ENCODE measurements at places on chromosomes 3 and 15.
A peak's percentile ranks its signal among the peaks of the same experiment; 100 is the strongest.

GRCh38 chr15:87669846-87670245 lies 586.7 kb downstream of the NTRK3 start:
- H3K4me3 ChIP-seq, result peak overlapping the region; percentile 46
- no peaks in the 10 kb centered on the region for H3K27me3 ChIP-seq
- no peak for DNase-seq
- peaks cover 14% of the 10 kb centered on the region for H3K4me1 ChIP-seq
- H3K27ac ChIP-seq, result peak overlapping the region; percentile 49
- no peaks in the 10 kb centered on the region for H3K36me3 ChIP-seq

DNA sequence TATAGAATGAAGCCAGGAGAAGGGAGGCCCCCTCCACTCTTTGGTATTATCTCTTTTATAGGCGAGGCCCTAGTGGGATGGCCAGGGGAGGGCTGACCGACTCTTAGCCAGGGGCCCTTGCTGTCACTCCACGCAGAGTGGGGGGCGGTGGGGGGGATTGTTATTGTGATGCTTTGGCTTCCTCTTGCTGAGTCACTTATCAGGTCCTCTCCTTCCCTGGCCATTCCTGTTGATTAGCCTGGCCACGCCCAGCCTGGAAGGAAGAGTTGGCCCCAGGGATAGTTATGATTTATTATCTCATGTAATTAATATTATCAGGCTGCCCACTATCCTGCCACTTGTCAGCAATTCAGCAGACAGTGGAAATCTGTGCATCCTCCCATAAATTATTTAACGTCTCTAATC lies 25.5 kb upstream of the SKOR1 start:
- H3K27ac ChIP-seq, result no peak overlapping the region
- no peak overlapping the region for H3K4me3 ChIP-seq
- no peak for DNase-seq
- H3K36me3 ChIP-seq, result no peaks in the 10 kb centered on the region
- no peaks in the 10 kb centered on the region for H3K27me3 ChIP-seq
- H3K4me1 ChIP-seq, result no peaks in the 10 kb centered on the region

GRCh38 chr3:109804697-109805096 lies 467.4 kb upstream of the DPPA4 start:
- no peaks in the 10 kb centered on the region for H3K4me1 ChIP-seq
- no peak overlapping the region for H3K4me3 ChIP-seq
- H3K36me3 ChIP-seq, result no peaks in the 10 kb centered on the region
- H3K27ac ChIP-seq, result no peak overlapping the region
- no peaks in the 10 kb centered on the region for H3K27me3 ChIP-seq
- no peak for DNase-seq

GRCh38 chr3:148455098-148455497 lies 242.6 kb upstream of the AGTR1 start:
- H3K36me3 ChIP-seq, result no peaks in the 10 kb centered on the region
- no peak overlapping the region for H3K4me3 ChIP-seq
- DNase-seq, result no peak

GRCh38 chr3:71195492-71195891 lies 388.0 kb downstream of the FOXP1 start:
- H3K36me3 ChIP-seq, result peaks cover 9% of the 10 kb centered on the region
- no peak overlapping the region for H3K27ac ChIP-seq
- DNase-seq, result no peak
- no peaks in the 10 kb centered on the region for H3K4me1 ChIP-seq

DNA sequence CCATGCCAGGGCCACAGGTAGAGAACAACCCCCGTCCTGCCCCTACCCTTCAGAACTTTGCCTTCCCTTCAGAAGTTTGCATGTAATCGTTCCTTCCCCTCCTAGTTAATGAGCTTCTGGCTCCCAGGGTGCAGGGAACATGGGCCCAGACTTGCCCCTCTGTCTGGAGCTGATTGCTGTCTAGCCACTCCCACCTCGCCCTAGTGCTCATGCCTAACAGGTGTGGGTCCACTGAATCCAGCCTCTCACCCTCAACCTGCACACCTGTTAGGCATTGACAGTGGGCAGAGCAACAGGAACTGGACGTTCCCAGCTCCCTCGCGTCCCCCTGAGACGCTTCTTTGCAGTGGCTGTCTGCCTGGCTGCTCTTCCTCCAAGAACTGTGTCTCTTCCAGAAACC lies 40.3 kb downstream of the WNT5A start:
- no peaks in the 10 kb centered on the region for H3K27me3 ChIP-seq
- H3K27ac ChIP-seq, result no peak overlapping the region
- DNase-seq, result no peak
- H3K4me1 ChIP-seq, result no peaks in the 10 kb centered on the region
- no peak overlapping the region for H3K4me3 ChIP-seq

DNA sequence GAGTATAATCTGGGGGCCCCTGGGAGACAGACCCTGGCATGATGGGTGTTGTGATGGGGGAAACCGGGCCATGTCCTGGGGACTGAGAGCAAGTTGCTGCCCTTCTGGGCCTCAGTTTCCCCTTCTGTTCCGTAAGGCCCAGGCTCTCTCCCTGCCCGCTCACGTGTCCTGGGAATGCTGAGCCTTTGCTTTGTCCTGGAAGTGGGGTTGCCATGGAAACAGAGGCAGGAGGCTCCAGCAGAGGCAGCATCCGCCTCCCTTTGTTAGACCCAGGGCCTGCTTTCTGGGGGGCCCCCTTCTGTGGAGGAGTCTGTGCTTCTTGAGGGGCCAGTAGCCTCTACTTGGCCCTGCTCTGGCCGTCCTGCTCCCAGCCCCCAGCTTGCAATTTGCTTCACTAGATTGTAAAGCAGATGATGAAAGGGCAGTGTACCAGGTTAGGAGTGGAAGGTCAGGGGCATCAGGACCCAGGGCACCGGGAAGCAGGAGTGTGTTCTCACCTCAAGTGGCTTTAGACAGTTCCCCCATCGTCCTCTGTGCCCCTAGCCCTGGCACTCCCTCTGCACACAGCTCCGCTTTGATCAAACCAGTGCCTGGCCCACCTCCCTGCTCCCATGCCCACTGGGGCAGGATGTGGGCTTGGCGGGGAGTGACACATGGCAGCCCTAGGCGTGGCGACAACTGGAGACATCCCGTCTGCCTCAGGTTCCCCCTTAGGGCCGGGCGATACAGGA lies 105.6 kb downstream of the FBLN2 start:
- no peak overlapping the region for H3K27ac ChIP-seq
- no peaks in the 10 kb centered on the region for H3K4me1 ChIP-seq
- no peaks in the 10 kb centered on the region for H3K36me3 ChIP-seq

GRCh38 chr3:59300733-59301132 lies 250.9 kb upstream of the CFAP20DC start:
- H3K27me3 ChIP-seq, result no peaks in the 10 kb centered on the region
- DNase-seq, result no peak
- H3K36me3 ChIP-seq, result no peaks in the 10 kb centered on the region
- H3K4me3 ChIP-seq, result no peak overlapping the region

DNA sequence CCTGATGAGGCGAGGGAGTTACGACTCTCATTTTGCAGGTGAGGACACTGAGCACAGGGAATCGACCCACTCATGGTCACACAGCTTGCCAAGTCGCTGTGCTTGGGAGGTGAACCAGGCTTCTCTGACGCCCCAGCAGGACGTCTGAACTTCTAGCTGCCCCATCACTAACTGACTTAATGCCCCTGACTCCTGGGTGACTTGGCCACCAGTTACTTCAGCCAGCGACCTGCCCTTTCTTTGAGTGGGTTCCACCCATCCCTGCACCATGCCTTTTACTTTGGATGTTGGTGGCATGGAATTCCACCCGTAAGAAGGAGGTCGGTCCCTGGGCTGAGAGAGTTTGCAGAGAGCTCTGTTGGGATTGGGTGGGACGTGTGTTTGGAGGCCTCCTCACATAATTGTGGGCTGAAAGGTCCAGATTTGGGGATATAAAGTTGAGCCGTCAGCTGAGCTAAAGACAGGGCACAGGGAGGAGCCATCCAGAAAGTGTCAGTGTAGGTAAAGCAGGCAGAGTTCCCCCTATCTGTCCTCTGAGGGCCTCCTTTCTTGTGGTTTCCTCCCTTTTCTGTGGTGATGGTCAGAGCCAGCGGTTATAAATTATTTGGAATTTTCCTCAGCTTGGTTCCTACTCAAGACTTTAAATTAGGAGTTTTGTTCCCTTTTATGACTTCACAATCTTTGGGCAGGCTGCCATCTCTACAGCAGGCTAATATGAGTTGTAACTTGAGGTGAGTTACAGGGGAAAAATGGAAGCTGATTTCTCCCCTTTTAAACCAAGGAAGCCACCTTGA lies 55.0 kb downstream of the FLNB start:
- H3K27me3 ChIP-seq, result no peaks in the 10 kb centered on the region
- peaks cover 98% of the 10 kb centered on the region for H3K4me1 ChIP-seq
- H3K36me3 ChIP-seq, result no peaks in the 10 kb centered on the region
- H3K27ac ChIP-seq, result peak overlapping the region; percentile 87
- peak; percentile 67 for DNase-seq

DNA sequence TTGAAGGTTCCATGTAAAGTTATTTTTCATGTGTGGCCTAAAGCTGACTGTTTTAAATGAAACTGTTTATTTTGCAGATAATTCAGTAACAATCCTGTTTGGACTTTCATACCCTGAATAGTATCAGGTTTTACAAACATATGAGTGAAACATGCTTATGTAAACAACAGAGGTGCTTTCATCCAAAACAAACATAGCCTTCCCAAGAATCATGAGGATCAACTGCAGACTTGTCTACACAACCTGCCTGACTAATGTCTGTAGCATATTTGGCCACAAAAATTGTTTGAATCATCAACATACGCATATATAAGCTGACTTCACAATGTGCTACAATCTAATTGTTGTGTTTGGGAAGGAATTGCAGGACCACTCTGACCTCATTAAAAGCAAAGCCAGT lies 190.4 kb downstream of the DIPK2A start:
- H3K27me3 ChIP-seq, result no peaks in the 10 kb centered on the region
- H3K4me1 ChIP-seq, result peaks cover 26% of the 10 kb centered on the region
- H3K36me3 ChIP-seq, result no peaks in the 10 kb centered on the region
- no peak for DNase-seq
- no peak overlapping the region for H3K4me3 ChIP-seq
- peak overlapping the region; percentile 5 for H3K27ac ChIP-seq

DNA sequence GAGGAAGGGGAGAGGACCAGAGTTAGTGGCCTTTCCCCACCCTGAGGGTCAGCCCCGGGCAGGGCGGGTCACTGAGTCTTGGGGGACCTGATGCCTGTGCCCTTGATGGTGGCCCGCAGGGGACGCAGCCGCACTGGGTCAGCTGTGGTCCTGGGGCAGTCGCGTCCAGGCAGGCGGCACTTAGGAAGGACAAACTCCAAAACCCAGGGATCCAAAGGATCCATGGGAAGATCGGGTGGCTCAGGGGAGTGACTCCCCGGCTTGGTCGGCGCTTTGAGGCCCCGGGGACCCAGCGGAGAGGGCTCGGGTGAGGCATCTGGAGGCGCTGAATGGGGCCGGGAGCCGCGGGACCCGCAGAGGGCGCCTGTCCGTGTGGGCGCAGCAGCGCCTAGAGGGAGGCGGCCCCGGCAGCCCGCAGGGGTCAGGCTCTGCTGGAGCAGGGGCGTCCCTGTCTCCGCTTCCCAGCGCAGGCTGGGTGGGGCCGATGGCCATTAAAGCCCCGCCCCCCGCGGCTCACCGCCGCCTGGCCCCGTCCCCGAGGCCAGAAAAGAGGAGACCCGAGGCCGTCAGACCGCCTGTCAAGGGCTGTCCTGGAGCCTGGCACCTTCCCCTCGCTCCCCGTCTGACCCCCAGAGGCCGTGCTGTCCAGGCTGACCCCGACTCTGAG lies 17.5 kb downstream of the CIDEC start:
- peaks cover 13% of the 10 kb centered on the region for H3K4me1 ChIP-seq
- no peak overlapping the region for H3K27ac ChIP-seq
- H3K36me3 ChIP-seq, result no peaks in the 10 kb centered on the region
- H3K4me3 ChIP-seq, result peak overlapping the region; percentile 65
- no peaks in the 10 kb centered on the region for H3K27me3 ChIP-seq
- DNase-seq, result no peak

DNA sequence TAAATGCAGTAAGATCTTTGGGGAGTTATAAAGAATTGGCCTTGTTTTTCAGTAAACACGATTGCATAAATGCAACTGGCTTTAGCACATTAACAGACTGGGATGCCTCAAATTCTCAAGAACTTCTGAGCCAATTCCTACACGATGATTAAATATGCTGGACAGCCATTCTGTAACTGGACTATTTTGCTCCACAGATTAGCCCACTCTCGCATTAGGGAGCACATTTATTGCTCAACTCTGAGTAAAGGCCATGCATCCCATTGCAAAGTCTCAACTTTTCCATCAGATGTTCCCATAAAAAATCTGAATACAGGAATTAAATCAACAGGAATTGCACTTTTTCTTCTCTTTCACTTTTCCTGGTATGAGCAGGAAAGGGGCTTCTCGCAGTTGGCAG lies 66.7 kb upstream of the PRICKLE2 start:
- no peak for DNase-seq
- H3K27ac ChIP-seq, result no peak overlapping the region
- no peaks in the 10 kb centered on the region for H3K36me3 ChIP-seq
- no peaks in the 10 kb centered on the region for H3K27me3 ChIP-seq

DNA sequence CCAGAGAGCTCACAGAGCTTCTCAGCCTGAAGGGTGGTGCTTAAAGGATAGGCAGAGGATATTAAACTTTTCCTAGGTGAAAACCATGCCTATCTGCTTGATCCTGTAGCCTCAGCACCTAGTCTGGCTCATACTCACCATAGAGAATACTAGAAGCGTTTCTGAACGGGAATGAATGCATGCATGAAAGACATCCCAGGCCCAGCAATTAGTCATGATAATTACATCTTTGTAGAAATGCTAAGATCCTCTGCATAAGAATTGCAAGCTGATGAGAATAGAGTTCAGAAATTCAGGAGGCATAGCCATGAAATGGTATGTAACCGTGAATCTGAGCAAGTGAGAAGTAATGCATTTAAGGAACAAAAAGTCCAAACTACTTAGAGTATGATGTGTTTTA lies 5.9 kb upstream of the TMEM108 start:
- peaks cover under 1% of the 10 kb centered on the region for H3K4me1 ChIP-seq
- no peak overlapping the region for H3K4me3 ChIP-seq
- DNase-seq, result no peak
- no peaks in the 10 kb centered on the region for H3K36me3 ChIP-seq

DNA sequence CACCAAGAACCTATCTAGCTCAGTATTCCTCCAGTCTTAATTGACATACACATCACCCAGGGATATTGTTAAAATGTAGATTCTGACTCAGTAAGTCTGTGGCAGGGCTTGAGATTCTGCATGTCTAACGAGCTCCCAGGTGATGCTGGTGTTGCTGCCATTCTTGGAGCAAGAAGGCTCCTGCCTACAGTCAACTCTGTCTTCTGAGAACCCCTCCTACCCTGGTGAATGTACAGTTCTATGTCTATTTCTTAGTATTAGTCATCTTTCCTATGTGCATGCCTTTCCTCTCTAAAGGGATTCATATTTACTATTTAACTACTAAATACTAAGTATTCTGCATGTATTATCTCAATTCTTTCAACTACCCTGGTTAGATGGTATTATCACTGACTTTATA lies 268.7 kb downstream of the EDEM1 start:
- H3K36me3 ChIP-seq, result no peaks in the 10 kb centered on the region
- no peaks in the 10 kb centered on the region for H3K4me1 ChIP-seq
- H3K27ac ChIP-seq, result no peak overlapping the region
- H3K4me3 ChIP-seq, result no peak overlapping the region
- no peaks in the 10 kb centered on the region for H3K27me3 ChIP-seq

GRCh38 chr15:39860200-39860599 lies 59.9 kb downstream of the GPR176 start:
- no peaks in the 10 kb centered on the region for H3K27me3 ChIP-seq
- H3K4me1 ChIP-seq, result no peaks in the 10 kb centered on the region
- no peak overlapping the region for H3K4me3 ChIP-seq
- no peak for DNase-seq

- no peak overlapping the region for H3K27ac ChIP-seq
- DNase-seq, result no peak
- H3K4me3 ChIP-seq, result no peak overlapping the region
- H3K36me3 ChIP-seq, result no peaks in the 10 kb centered on the region
Observed at GRCh38 chr3:11274566-11275142, 2.5 kb downstream of the ATG7 start.

GRCh38 chr3:102536456-102536855 lies 101.6 kb downstream of the ZPLD1 start:
- H3K4me1 ChIP-seq, result no peaks in the 10 kb centered on the region
- H3K36me3 ChIP-seq, result no peaks in the 10 kb centered on the region
- H3K27me3 ChIP-seq, result no peaks in the 10 kb centered on the region
- no peak overlapping the region for H3K4me3 ChIP-seq
